Coronary artery (tissue), 2 donors: ENCODE measurements at places on chromosomes 5 and 9.

- no peak for DNase-seq
Measured at GRCh38 chr9:75175395-75175794, 87.1 kb downstream of the OSTF1 start.

DNA sequence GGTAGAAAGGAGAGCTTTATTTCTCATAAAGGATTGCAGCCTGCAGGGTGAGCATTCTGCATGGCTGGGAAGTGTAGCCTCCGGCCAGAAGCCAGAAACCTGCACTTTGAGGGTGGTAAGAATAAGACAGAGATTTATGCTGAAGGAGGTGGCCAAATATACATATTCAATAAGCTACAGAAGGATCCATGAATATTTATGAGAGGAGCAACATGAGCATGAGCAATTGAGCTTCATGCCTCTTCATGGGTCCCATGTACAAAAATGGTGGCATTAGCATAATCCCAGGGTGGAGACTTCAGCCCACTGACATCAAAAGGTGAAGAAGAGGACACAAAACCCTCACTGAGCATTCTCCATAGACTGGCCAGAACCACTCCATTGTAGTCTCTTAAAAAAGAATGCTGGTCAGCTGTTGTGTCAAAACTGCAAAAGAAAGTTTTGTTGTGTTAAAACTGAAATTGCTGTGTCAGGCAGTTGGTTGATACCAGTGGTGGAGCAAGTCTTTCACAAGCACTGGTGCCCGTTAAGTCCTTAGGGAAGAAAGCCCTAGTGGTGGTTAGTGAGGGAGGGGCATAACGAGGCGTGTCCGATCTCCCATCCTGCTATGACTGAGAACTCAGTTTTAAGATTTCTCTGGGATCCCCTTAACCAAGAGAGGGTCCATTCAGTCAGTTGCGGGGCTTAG is 160.8 kb upstream of the MAP1B start:
- DNase-seq: no peak

GRCh38 chr5:147396070-147396823 is 113.6 kb downstream of the DPYSL3 start:
- no peak for DNase-seq

- no peak for DNase-seq
Measured at GRCh38 chr5:116772152-116772501, 197.5 kb upstream of the SEMA6A start.

DNA sequence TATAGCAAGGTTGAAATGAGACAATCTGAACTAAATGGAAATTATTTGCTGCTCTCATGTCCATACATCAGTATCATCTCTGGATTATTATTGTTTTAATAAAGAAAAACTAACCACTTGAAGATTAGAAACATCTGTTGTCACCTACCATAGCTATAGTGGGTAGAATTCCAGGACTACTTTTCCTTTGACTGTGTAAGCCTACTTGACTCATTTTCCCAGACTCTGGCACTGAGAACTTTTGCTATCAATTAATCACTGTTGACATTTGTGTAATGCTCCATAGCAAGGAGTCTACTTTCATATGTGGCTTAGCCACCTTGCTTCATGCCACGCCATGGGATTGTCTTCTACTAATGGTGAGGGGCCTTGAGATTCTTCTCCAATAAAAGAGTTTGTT is 59.9 kb upstream of the ARRDC3 start:
- DNase-seq: no peak

GRCh38 chr9:107883496-107884124 is 394.0 kb upstream of the KLF4 start:
- DNase-seq: no peak

GRCh38 chr9:35741740-35742139 is 7.3 kb downstream of the GBA2 start:
- DNase-seq: peak; percentile 35

- DNase-seq: no peak
Measured at GRCh38 chr5:139734539-139734916, 61.1 kb upstream of the PSD2 start.

DNA sequence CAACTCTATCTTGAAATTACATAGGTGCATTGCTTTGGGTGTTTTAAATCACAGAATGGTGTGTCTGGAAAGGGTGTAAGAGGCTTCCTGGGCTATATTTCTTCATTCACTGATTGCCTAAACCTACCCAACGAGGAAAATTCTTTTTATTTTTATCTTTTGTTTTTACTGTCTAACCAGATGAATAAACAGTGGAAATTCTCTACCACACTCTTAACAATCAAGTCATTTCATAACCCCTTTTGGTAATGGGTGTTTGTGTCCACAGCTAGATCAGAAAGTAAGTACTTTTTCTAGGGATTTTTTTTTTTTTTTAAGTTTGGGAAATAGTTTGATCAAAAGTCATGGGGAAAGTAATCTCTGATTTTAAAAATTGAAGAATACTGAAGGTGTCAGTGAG is 27.6 kb upstream of the C5orf47 start:
- DNase-seq: no peak

- DNase-seq: no peak
Measured at GRCh38 chr5:19959830-19960384, 28.1 kb downstream of the CDH18 start.

DNA sequence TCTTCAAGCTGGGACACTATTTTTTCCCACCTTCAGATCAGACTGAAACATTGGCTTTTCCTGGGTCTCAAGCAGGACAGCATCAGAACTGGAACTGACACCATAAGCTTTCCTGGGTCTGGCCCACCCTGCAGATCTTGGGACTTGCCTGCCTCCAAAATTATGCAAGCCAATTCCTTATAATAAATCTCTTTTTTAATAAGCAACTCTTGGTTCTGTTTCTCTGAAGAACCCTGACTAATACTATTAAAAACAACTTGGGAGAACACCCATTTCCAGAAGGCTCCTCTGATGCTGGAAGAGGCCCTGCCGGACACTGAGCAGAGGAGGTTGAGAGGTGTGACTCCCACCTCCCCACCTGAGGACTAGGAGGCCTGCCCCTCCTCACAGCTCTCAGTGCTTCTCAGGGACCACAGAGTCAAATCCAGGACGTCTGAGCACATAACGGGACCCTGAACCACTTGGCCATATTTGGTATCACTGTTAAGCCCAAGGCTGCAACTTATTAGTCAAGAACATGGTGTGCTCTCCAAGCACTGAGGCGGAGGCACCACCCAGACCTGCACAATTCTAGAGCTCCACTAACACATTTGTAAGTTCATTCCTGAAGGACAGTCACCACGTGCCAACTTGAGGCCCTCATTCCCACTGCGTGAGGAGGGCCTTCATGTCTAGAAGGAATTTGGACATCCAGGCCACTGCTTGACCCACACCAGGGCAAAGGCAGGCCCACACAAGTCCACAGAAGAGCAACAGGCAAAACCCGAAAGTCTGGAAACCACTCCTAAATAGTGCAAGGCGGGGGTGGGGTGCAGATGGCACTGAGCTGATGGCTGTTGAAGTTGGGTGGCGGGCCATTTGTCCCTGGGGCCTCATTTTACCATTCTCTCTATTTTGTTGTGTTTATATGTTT is 9.5 kb downstream of the SHC3 start:
- DNase-seq: no peak

- DNase-seq: no peak
Measured at GRCh38 chr9:130073373-130073772, 19.7 kb downstream of the GPR107 start.

DNA sequence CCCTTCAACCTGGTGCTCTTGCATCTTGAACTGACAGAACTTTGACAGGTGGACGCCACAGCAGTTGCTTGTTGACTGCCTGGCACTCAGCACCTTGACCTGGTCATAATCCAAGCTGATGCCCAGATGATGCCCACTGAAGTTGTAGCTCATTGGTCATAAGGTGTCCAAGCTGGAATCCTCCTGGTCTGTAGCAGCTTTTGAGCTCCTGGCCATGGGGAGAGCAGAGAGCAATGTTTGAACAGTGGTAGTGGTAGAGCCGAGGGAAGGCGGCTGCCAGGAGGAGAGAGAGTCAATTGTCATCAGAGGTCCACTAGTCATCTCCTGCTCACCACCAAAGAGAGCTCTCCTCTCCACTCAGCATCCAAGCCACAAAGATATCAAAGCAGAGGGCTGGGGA is 23.3 kb downstream of the CSF2 start:
- no peak for DNase-seq

- no peak for DNase-seq
Measured at GRCh38 chr9:22382331-22382730, 64.3 kb upstream of the DMRTA1 start.

GRCh38 chr5:61267116-61267515 is 64.9 kb upstream of the ZSWIM6 start:
- DNase-seq: no peak

DNA sequence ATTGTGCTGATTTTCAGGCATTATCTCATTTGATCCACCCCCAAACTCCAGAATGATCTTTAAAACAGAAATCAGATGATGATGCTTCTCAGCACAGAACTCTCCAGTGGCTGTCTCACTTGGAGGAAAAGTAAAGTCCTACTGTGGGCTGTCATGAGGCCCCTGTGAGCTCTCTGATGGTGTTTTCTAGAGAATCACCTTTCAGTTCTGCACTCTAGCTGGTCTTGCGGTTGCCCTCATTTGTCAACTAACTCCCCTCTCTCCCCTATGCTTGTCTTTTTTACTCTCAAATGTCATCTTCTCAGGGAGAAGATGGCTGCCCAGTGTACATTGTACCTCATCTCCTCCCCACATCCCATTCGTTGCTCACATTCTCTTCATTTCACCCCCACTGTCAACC is 295.8 kb downstream of the MLLT3 start:
- no peak for DNase-seq

- DNase-seq: no peak
Measured at GRCh38 chr9:132575005-132575609, 7.3 kb upstream of the BARHL1 start.

DNA sequence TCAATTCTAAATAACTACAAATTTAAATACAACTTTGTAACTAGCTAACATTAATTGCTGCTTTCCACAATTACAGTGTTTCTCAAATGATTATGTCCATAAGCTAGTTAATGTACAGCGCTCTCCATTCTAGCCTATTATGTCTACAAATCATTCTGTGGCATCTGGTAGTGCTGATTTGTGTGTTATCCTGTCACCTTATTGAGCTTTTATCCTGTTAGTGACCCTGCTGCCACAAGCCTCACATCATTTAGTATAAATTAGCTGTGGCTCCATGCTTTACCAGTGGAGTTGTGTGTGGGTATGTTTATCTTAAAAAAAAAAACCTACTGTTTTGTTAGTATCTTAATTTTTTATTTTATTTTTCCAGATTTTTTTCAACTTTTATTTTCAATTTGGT is 112.6 kb upstream of the PJA2 start:
- DNase-seq: no peak
